ENCODE measurements at places on chromosomes 1 and 21. TPM values are rescaled to one million over a fixed set of nuclear protein-coding genes. Genes with fewer than 3 reads are reported as not detected.

Gene COL11A1
- total RNA-seq: not detected

Gene TAS1R1
- not detected for total RNA-seq

Gene CD1B
- total RNA-seq: not detected

Gene TLR5
- 7.1 TPM for total RNA-seq

Gene DLGAP3
- 1.5 TPM for total RNA-seq

Gene MIA3
- 120 TPM for total RNA-seq

Gene NKAIN1
- not detected for total RNA-seq

Gene GUCA2B
- total RNA-seq: not detected

Gene RABIF
- 17.3 TPM for total RNA-seq

Gene SPRR2F
- not detected for total RNA-seq

Gene RGS13
- not detected for total RNA-seq

Gene AHDC1
- total RNA-seq: 19.2 TPM

Gene HAO2
- not detected for total RNA-seq

Gene BLACAT1
- 0.44 TPM for total RNA-seq

Gene S100A7A
- total RNA-seq: not detected

Gene BATF3
- 0.64 TPM for total RNA-seq

Gene OR10T2
- total RNA-seq: not detected

Gene FCRL5
- not detected for total RNA-seq

Gene SIM2
- total RNA-seq: not detected

Gene PRR9
- not detected for total RNA-seq

Gene OR2L8
- 0.73 TPM for total RNA-seq

Gene AVPR1B
- total RNA-seq: not detected

Gene NENF
- total RNA-seq: 18.7 TPM

Gene MLLT11
- 4.5 TPM for total RNA-seq

All from CD4-positive, alpha-beta memory T cell (primary cell).